ENCODE measurements at places on chromosomes 6 and 20.

GRCh38 chr6:3251462-3252314 lies 7.1 kb upstream of the PSMG4 start:
- peak; percentile 94 for DNase-seq

GRCh38 chr6:87473419-87473903 lies 687 bp downstream of the SLC35A1 start:
- DNase-seq = no peak

GRCh38 chr6:1391800-1392309 lies 2.5 kb downstream of the FOXF2 start:
- DNase-seq = no peak

- DNase-seq = peak; percentile 98
Measured at GRCh38 chr6:36985808-36986703, at the start of gene MTCH1. Gene MTCH1 (minus strand): TSS chr6:36986196. CDS start chr6:36986173, 23 bp downstream.

GRCh38 chr20:327186-328026 lies 2.1 kb downstream of the SOX12 start:
- peak; percentile 93 for DNase-seq

DNA sequence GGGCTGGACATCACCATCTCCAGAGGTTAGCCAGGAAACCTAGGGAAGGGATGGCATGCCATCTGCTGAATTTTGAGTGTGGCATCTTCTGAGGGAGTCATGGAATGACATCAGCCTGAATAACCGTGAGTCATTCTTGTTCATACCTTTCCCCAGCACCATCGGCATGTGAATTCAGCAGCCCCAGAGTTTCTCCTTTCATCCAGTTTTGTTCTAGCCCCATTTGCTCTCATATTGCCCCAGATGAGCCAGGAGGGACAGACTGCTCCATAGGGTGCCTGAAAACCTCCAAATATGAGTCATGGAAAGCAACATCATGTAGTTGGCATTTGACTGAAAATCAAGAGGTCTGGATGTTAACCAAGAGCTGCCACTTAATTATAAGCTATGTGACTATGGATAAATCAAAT lies 219.2 kb upstream of the SGK1 start:
- no peak for DNase-seq

- no peak for DNase-seq
Measured at GRCh38 chr20:17799575-17800227, 99.9 kb downstream of the BANF2 start.

- DNase-seq = no peak
Measured at GRCh38 chr6:138891255-138891986, 95.5 kb downstream of the ECT2L start.

DNA sequence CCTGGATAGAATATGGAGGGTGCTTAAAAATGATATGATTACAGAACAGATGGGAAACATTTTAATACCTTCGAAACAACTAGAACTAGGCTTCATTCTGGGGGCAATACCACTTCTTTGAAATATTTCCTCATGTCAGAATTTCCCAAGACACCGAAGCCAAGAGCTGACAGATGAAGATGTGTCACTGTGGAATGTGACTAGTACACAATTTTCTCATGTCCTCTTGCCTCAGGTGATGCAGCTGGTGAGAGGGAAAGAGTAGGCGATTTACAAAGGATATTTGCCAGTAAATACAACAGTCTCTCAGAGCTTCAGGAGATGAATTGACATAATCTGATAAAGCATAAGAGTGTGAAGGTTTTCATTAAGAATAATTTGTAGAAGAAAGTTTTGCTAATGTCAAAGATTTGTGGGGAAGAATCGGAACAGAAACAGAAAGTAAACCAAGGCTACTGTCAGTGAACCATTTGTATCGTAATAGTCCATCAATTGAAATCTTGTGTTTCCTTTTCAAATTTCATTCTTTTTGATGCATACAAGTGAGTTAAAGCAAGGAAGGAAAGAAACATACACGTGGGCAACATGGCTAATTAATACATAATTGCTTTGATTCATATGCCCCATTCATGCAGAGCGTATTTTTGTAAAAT lies 164.7 kb upstream of the CCN2 start:
- no peak for DNase-seq

DNA sequence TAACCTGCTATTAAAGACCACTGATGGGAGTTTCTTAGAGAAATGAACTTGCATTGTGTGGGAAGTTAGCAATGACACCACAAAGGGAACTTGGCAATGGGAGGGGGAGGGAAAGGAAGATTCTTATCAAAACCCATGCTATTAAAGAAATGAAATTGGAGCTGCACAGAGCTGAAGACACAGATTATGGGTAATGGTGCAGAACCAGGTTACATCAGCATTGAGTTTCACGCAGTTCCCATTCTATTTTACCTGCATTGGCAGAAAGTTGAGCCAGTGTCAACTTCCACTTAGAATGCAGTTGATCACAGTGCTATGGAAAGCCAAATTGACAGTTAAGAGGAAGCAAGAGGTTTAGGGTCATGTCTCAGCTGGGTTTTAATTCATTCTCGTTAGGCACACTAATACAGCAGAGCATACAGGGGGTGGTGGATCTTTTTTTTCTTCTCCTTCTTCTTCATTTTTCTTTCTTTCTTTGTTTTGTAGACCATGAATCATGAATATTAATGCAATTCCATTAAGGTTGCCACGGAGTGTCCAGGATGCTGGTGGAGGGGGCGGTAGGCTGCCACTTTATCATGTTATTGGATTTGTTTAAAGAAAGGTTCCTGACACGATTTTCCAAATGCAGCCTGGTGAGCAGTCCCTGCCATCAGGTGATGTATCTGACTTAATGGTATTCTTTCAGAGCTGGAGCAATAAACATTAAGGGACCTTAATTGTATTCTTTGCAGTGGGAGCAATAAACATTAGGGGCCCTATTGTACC lies 1092.0 kb upstream of the MAP3K7 start:
- no peak for DNase-seq

- no peak for DNase-seq
Measured at GRCh38 chr6:40262363-40262762, 324.8 kb downstream of the LRFN2 start.

DNA sequence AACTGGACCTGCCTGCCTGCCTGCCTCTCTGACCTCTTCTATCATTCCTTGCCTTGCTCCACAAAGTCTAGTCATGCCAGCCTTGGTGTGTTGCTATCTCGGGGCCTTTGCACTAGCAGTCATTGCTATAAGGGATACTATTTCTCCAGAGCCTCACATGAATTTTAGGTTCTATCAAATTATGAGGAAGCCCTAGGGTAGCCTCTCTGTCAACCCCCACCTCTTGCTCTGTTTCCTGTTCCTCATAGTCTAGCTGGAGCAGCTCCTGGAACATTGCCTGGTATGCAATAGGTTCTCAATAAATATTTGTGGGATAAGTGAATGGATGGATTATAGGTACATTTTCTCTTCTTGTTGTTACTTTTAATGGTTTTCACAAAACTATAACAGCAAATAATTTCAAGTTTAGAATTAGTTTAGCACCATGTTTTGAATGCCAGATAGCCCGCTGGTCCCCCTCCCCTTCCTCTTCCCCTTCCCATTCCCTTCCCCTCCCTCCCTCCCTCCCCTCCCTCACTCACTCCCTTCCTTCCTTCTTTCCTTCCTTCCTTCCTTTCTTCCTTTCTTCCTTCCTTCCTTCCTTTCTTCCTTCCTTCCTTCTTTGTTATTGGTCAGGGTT lies 46.9 kb upstream of the DTNBP1 start:
- DNase-seq = no peak

DNA sequence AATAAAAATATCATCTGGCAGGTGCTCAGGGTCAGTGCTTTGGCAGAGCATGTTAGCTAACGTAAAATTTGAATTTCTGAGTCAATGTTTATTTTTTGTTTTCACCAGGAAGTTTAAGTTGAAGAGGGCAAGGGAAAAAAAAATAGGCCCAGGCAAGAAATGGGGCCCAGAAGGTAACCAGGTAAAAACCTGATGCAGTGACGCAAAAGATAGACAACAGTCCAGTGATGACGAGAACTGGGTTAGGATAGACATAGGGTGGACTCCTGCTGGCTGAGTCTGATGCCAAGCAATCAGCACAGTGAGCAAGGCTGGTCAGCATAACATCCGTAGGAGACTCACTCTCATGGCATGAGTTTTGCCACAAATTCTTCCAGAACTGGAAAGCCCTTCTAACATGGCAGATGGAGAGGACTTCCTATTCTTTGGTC lies 42.2 kb downstream of the ZHX3 start:
- no peak for DNase-seq

- DNase-seq = peak; percentile 20
Measured at GRCh38 chr20:58150772-58151171, 77.7 kb downstream of the ANKRD60 start.

- DNase-seq = no peak
Measured at GRCh38 chr6:111657146-111657545, 51.5 kb upstream of the TRAF3IP2 start.

All from K562 (cell line).